Iris pigment epithelial cell (primary cell): ENCODE measurements at places on chromosomes 16 and 17.

- no peak for DNase-seq
Observed at GRCh38 chr16:71352963-71353460, 5.5 kb upstream of the CALB2 start.

- no peak for DNase-seq
Observed at GRCh38 chr16:51306116-51306515, 155.0 kb upstream of the SALL1 start.

DNA sequence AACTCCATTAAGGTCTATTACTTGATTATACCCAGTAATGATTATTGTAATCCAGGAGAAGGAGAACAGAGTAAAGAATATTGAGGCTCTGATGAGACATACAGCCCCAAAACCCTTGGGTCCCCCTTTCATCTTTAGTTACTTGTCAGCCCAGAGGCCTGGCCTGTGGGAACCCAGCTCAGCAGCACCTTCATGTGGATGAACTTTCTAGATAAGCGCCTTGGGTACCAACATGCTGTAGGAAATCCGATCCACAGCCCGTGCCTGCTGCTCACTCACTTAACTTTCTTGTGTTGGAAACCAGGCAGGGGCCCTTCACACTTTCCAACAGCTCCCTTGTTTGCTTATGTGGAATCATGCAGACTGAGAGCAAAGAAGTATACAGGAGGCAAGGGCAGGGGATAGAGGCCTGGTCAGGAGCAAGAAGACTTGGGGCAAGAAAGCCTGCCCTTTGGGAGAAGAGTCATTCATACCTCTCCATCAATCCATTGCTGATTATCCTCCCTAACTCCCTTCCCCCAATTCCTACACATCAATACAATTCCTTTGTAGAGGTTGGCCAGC, 64.0 kb upstream of the SOX9 start:
- DNase-seq = no peak

DNA sequence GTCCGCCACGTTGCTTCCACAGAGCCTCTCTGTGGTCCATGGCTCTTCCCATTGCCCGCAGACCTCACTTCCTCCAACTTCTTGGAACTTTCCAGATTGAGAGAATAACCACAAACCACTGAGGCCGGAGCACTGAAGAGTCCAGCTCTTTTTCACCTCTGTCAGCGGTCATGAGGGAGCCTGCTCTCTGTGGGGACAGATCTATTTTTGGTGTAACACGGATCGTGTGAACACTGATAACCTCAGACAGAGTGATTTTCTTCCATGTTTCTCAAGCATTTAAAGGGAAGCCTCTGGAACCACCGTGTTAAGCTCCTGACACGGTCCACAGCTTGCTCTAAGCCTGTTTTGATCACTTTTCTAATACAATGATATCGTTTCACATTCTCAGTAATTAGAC, 49.7 kb downstream of the NTN1 start:
- DNase-seq = no peak

DNA sequence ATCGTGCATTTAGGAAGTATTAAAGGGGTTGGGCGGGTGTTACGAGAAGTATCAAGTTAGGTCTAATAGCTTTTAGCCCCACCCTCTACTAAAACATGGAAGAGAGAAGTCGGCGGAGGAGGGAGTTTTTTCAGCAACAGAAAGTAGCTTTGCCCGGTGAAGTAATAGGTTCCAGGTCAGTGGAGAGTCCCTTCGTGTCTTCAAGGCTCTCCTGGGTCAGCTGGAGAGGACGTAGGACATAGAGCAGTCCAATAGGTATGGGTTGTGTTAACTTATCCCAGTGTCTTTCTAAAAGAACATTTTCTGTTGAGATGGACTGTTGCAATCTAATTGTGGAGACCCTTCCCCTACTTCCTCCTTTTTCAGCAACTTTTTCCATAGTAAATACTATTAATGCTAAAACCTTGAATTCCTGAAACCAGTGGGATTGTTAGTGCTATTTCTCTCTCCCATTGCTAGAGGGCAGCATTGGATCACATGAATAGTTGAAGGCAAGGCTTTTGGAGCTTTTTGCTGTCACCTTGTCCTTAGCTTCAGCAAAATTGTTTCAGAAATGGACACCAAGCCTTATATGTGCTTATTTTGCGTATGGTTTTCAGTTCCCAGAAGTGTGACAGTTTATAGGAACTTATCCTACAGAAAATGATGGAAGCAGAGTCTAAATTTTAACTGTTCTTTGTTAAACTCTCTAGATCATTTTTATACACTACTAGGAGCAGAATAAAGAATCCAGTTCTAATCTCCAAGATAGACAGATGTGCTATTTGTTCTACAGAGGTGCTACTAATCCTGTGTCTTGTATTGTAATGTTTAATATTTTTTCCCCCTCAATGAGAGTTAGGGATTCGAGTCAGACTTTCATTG, 38.4 kb downstream of the UTP18 start:
- peak; percentile 61 for DNase-seq

DNA sequence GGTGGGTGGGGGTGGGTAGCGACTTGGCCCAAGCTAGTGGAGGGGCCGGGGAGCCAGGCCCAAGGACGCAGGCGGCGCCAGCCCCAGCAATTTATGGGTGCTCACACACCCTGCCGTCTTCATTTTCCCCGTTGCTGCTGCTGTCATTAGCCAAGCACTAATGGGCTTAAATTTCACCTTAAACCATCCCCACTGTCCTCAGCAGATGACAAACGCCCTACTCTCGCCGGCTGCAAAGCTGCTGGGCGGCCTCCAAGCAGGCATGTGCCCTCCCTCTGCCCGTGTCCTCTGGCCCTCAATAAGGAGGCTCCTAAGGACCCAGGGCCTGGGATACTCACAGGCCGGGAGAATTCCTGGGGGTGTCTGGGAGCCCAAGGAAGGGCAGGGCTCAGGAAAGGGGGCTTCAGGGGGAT, 66.1 kb downstream of the SREBF1 start:
- DNase-seq = no peak
